ENCODE measurements at places on chromosomes 3 and 15.

- no peak for ATAC-seq
These were observed 22.7 kb downstream of the LOXL1 start for GRCh38 chr15:73948982-73949381.

- ATAC-seq: no peak
These were observed 419.9 kb downstream of the OCA2 start for GRCh38 chr15:27679203-27679602.

GRCh38 chr3:33993631-33994030 lies 195.2 kb downstream of the PDCD6IP start:
- ATAC-seq: peak; percentile 32

- no peak for ATAC-seq
These were observed 49.1 kb upstream of the TJP1 start for GRCh38 chr15:29871401-29871800.
